Breast epithelium (tissue), 4 donors: ENCODE measurements at places on chromosomes 1 and 21.

GRCh38 chr1:11229203-11229602, 33.1 kb downstream of the MTOR start:
- no peak overlapping the region for H3K27ac ChIP-seq
- no peak overlapping the region for H3K4me3 ChIP-seq
- no peak for DNase-seq
- H3K36me3 ChIP-seq: peaks cover 12% of the 10 kb centered on the region
- H3K27me3 ChIP-seq: no peaks in the 10 kb centered on the region

GRCh38 chr1:108033550-108033951, 68.6 kb upstream of the VAV3 start:
- H3K27me3 ChIP-seq: no peaks in the 10 kb centered on the region
- no peak for DNase-seq
- H3K4me3 ChIP-seq: no peak overlapping the region
- H3K4me1 ChIP-seq: peaks cover 3% of the 10 kb centered on the region
- H3K27ac ChIP-seq: peak overlapping the region; percentile 57

- no peak overlapping the region for H3K4me3 ChIP-seq
- H3K27me3 ChIP-seq: no peaks in the 10 kb centered on the region
- H3K4me1 ChIP-seq: no peaks in the 10 kb centered on the region
Measured at GRCh38 chr1:218874313-218874712, 299.4 kb upstream of the LYPLAL1 start.

GRCh38 chr1:63670164-63670563, 77.0 kb downstream of the PGM1 start:
- no peak for DNase-seq
- H3K4me1 ChIP-seq: no peaks in the 10 kb centered on the region
- peak overlapping the region; percentile 90 for H3K27ac ChIP-seq
- no peaks in the 10 kb centered on the region for H3K36me3 ChIP-seq

DNA sequence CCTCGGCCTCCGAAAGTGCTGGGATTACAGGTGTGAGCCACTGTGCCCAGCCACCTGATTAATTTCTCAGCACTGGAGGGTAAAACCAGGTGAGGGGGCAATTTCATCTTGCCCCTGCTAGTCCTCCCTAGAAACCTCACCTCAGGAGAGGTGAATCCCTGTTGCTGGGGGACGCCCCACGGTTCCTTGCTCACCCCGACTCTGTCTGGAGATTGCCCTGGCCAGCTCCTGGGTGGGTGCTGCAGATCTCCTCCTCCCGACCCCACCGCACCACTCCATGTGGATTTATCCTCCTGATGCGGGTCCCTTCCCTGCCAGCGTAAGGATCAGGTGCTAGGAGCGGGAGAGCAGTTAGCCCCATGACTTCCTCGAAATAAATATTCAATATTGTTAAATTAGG, 34.9 kb downstream of the PDPN start:
- no peak overlapping the region for H3K4me3 ChIP-seq
- H3K27me3 ChIP-seq: no peaks in the 10 kb centered on the region
- H3K36me3 ChIP-seq: no peaks in the 10 kb centered on the region
- DNase-seq: no peak
- no peaks in the 10 kb centered on the region for H3K4me1 ChIP-seq

- no peaks in the 10 kb centered on the region for H3K4me1 ChIP-seq
- no peak overlapping the region for H3K27ac ChIP-seq
- H3K27me3 ChIP-seq: no peaks in the 10 kb centered on the region
- no peak overlapping the region for H3K4me3 ChIP-seq
Measured at GRCh38 chr1:163072658-163073057, 3.5 kb downstream of the RGS4 start.

DNA sequence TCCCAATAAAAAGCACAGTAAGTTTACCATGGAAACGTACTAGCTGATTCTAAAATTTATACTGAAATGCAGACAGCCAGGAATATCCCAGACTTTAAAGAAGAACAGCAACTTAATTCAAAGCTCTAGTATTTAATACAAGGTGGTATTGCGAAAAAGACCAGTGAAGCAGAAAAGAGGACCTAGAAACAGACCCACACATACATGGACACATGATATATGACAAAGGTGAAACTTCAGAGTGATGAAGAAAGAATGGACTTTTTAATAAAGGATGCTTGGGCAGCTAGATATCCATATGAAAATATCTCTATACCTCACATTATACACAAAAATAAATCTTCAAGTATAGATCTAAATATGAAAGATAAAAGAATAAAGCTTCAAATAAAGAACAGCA, 62.6 kb downstream of the COP1 start:
- H3K36me3 ChIP-seq: no peaks in the 10 kb centered on the region
- H3K4me3 ChIP-seq: no peak overlapping the region
- no peaks in the 10 kb centered on the region for H3K27me3 ChIP-seq

GRCh38 chr1:49728377-49728776, 295.4 kb downstream of the AGBL4 start:
- H3K27ac ChIP-seq: no peak overlapping the region
- H3K4me3 ChIP-seq: no peak overlapping the region
- H3K36me3 ChIP-seq: no peaks in the 10 kb centered on the region
- H3K27me3 ChIP-seq: no peaks in the 10 kb centered on the region
- DNase-seq: no peak

- no peak for DNase-seq
- peaks cover 13% of the 10 kb centered on the region for H3K4me1 ChIP-seq
- H3K27ac ChIP-seq: no peak overlapping the region
- H3K27me3 ChIP-seq: peaks cover 15% of the 10 kb centered on the region
Measured at GRCh38 chr1:18110968-18111367, 3.4 kb downstream of the IGSF21 start.

- no peaks in the 10 kb centered on the region for H3K36me3 ChIP-seq
- no peak overlapping the region for H3K27ac ChIP-seq
- H3K4me3 ChIP-seq: no peak overlapping the region
- DNase-seq: no peak
Measured at GRCh38 chr1:93000291-93000690, 39.0 kb upstream of the DIPK1A start.

DNA sequence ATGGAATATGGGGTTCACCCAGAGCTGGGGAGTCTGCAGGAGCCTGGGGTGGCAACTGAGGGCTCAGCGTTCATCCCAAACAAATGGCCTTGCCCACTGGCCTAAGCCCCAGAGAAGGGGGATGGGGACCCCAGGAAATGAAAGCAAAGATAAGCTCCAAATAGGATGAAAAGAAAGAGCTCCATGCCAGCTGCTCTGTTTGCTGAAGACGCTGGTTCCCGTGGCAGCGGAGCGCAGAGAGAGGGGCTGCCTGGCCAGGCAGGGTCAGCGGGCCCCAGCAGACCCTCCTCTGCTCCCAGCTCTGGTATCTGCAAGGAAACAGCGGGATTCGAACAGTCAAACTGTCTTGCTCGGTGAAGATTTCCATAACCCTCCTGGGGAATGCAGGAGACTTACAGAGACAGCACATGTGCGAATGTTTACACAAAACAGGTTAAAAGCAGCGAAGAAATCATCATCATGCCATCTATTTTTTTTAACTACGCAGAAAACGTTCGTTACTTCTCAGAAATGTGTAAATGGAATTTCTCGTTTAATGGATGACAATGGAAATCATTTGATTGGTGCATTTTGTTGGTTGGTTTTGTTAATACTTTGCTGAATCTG, 94.4 kb downstream of the PDE9A start:
- no peak overlapping the region for H3K4me3 ChIP-seq
- H3K36me3 ChIP-seq: no peaks in the 10 kb centered on the region
- no peaks in the 10 kb centered on the region for H3K4me1 ChIP-seq
- H3K27me3 ChIP-seq: no peaks in the 10 kb centered on the region
- DNase-seq: no peak
- H3K27ac ChIP-seq: no peak overlapping the region

GRCh38 chr1:119674111-119674526, 26.1 kb upstream of the ZNF697 start:
- no peak overlapping the region for H3K4me3 ChIP-seq
- H3K4me1 ChIP-seq: no peaks in the 10 kb centered on the region
- no peaks in the 10 kb centered on the region for H3K27me3 ChIP-seq
- DNase-seq: peak; percentile 37
- peak overlapping the region; percentile 80 for H3K27ac ChIP-seq

- no peaks in the 10 kb centered on the region for H3K27me3 ChIP-seq
- no peak overlapping the region for H3K27ac ChIP-seq
- H3K4me3 ChIP-seq: no peak overlapping the region
Measured at GRCh38 chr1:226875641-226876295, 5.4 kb downstream of the PSEN2 start.

DNA sequence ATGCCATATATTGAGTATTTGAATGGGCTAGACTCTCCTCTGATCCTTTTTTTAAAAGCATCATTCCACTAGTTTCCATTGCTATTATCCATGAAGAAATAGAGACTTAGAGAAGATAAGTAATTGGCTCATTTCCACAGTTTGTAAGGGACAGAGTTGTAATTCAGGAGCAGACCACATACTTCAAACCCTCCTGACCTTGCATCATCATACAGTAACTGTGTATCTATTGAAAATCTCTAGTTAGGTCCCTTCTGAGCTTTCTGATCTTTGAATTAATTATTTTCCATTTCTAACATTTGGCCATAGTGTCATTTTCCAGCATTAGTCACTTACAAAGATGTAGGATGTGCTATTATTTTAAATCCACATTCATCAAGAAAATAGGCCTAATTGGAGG, 386.5 kb upstream of the ST6GALNAC5 start:
- no peaks in the 10 kb centered on the region for H3K27me3 ChIP-seq
- H3K27ac ChIP-seq: no peak overlapping the region
- H3K4me1 ChIP-seq: no peaks in the 10 kb centered on the region
- H3K36me3 ChIP-seq: no peaks in the 10 kb centered on the region
- no peak overlapping the region for H3K4me3 ChIP-seq

DNA sequence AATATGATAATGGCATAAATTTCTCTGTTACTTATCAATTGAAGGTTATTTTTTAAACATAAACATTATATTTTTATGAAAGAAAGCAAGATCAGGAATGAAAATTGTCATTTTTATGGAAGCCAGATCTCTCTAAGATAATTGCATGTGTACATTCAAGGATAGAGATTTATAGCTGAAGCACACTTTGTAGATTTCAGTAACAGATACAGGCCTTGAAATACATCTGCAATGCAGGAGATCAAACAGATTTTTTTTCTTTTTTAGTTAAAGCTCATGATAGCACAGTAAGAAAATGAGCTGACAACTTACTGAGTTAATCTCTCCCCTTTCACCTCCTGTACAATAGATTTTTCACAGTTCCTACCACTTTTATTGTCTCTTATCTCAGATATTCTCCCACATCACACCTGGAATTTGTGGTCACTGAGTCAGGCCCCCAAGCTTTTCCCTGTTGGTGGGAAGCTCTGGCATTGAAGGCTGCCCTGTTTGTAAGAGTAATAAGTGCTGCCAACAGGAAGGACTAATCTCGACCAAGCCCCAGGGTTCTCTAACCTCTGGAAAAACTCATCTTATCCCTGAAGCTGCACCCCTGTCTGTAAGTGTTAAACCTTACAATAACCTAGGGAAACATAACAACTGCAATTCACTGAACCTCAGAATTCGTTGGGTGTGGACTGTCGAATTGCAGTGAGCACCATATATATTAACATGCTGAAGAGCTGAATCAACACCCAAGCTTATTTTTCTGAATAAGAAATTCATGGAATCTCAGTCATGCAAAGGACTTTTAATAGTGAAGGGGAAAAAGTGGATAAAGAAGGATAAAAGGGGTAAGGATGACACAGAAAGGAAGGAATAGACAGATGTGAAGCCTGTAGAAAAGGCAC, 599.0 kb downstream of the LMO4 start:
- DNase-seq: no peak
- no peaks in the 10 kb centered on the region for H3K36me3 ChIP-seq
- H3K27ac ChIP-seq: no peak overlapping the region
- H3K4me1 ChIP-seq: no peaks in the 10 kb centered on the region
- no peak overlapping the region for H3K4me3 ChIP-seq

DNA sequence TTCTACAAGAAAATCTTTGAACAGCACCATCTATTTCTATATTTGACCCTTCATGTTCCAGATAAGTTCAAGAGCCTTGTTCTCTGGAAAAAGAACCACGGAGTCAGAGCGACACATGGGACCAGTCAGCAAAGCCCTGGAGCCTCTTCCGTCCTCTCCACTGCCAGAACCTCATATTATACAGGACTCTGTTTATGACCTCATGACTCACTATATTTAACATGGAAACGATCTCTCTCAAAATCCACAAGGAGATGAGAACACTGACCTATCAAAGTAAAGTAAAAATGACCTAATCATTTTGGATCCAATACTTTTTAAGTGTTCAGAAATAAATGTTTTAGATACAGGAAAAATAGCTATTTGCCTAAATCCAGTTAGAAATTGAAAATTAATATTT, 124.6 kb upstream of the KRTAP19-8 start:
- no peak overlapping the region for H3K4me3 ChIP-seq
- no peak overlapping the region for H3K27ac ChIP-seq

GRCh38 chr1:38746941-38747600, 112.5 kb downstream of the RRAGC start:
- H3K36me3 ChIP-seq: no peaks in the 10 kb centered on the region
- peaks cover 2% of the 10 kb centered on the region for H3K27me3 ChIP-seq
- no peaks in the 10 kb centered on the region for H3K4me1 ChIP-seq
- H3K4me3 ChIP-seq: no peak overlapping the region
- no peak for DNase-seq

DNA sequence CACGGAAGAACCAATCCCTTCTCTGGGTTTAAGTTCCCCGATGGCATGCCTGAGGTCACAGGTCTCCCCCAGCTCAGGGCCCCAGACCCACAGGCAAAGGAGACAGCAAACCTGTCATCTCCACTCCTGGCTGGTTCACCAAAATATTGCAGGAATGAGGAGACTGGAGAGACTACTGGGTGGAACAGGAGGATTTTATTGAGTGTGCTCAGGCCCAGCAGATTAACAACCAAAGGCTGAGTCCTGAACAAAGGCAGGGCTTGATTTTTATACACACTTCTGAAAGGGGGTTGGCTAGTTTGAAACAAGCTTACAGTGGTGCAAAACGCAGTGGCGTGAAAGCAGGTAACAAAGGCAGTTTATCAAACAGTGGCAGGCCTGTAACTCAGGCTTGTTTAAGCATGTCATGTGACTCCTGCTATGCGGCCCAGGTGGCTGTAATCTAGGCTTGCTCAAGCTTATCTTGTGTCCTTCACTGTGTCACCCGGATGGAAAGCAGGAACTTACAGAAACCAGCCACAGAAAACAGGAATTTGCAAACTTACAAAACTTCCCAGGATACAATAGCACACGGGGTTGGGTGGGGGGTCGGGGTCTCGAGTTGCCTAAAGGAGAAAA, 27.4 kb upstream of the KCNJ15 start:
- H3K36me3 ChIP-seq: no peaks in the 10 kb centered on the region
- no peaks in the 10 kb centered on the region for H3K27me3 ChIP-seq

DNA sequence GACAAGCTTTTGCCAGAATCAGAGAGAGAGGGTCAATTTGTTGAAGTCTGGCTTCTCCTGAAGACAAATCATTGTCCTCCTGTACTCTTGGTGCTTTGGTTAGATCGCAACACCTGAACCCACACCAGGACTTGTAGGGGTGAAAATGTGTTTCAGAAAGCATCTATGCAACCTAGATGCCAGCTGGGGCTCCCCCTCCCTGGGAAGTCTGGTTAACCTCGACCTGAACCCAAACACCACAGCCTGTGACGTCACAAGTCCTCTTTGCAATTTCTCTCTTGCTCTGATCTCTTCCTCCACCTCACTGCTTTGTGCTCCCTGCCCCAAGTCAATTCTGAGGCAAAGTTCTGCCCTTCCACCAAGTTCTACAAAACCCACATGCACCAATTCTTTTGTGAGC, 42.8 kb upstream of the USP24 start:
- H3K27me3 ChIP-seq: no peaks in the 10 kb centered on the region
- DNase-seq: no peak
- no peak overlapping the region for H3K4me3 ChIP-seq
- no peaks in the 10 kb centered on the region for H3K36me3 ChIP-seq
- H3K4me1 ChIP-seq: peaks cover 3% of the 10 kb centered on the region
